T follicular helper cell (primary cell): ENCODE measurements at places on chromosomes 11 and 22.

GRCh38 chr11:43067681-43068080 lies 244.1 kb upstream of the API5 start:
- no peak for DNase-seq

GRCh38 chr11:108961095-108961494 lies 296.2 kb downstream of the DDX10 start:
- DNase-seq: no peak

- no peak for DNase-seq
Measured at GRCh38 chr22:44386386-44387035, 73.8 kb upstream of the SHISAL1 start.

DNA sequence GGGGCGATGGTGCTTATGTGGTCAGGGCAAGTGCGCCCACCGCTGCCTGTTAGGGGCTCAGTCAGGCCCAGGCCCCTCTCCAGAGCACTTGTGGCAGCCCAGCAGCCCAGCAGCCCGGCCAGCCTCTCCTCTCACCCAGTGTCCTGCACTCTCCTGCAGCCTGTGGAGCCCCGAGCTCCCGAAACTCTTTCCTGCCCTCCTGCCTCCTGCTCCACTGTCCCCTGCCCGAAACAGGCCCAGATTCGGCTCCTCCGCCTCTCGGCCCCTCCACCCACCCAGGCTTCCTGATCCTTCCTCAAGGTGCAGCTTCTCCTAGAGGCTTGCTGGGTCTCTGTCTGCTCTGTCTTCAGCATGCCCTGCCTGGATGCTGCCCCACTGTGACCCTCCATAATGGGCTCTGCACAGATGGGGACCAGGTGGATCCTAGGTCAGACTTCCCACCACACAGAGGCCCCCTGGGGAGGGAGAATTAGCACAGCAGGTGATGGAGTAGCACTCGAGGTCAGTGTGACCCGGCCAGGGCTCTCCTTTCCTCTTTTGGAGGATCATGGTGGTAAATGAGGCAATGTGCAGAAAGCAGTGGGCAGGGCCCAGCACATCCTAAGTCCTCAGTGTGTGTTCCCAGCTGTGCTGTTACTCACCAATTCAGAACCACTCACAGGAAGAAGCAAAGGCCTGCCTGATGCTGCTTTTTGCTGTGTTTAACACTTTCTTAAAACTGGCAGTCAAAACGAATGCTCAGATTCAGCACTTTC lies 18.6 kb upstream of the NAP1L4 start:
- no peak for DNase-seq

GRCh38 chr11:61429346-61429690 lies 457 bp downstream of the CPSF7 start:
- DNase-seq: peak; percentile 62

GRCh38 chr11:3849297-3849874 lies 6.1 kb upstream of the STIM1 start:
- peak; percentile 42 for DNase-seq

DNA sequence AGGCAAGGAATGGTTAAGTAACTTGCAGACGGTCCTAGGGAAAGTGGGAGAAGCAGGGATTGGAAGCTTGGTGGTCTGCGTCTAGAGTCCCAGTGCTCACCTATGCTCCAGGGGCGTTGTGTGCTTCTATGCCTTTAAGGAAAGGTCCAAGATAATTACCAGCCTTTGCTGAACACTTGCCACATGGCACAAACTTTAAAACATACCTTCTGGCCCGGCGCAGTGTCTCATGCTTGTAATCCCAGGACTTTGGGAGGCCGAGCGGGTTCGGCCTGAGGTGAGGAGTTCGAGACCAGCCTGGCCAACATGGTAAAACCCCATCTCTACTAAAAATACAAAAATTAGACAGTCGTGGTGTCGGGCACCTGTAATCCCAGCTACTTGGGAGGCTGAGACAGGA lies 2.3 kb downstream of the POLDIP3 start:
- no peak for DNase-seq

- DNase-seq: no peak
Measured at GRCh38 chr22:40462195-40462984, 92.0 kb downstream of the SGSM3 start.

- DNase-seq: no peak
Measured at GRCh38 chr11:2929950-2930703, 907 bp upstream of the PHLDA2 start.

DNA sequence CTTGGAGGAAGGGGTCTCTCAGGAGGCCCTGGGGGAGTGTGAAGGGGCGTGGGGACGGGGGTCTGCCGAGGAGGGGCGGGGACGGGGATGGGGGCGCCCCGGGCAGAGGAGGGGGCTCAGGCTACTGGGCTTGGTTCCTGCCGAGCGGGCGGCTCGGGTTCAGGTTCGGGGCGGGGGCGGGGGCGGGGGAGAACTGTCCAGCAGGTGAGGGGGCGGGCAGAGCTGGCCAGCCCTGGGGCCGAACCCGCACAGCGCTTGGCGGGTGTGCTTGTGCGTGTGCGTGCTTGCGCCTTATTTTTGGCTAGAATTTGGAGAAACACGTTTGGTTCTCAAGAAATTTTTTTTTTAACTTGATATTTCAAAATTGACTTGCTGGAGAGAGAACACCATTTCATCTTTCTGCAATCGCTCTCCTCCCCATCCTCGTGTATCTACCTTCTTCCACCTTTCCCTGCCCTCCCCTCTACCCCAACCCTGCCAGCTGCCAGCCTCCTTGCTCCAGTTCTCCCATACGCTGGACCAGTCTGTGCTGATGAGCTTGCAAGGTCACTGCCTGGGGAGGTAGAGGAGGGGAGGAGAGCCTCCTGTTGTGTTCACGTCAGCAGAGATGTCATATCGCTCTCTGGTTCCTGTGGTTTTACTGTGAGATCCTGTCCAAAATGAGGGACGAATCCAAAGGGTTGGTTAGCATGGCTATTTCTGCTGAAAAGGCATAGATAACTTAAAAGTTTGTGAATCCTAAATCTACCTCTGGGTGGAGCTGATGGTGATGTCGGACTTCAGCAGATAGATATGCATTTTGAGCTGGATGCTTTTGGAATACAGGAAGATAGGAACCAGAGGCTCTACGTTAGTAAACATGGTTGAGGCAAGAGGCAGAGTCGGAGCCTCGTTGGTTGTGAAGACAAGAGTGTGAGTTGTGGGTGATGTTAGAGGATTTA lies 668 bp downstream of the MADD start:
- no peak for DNase-seq

DNA sequence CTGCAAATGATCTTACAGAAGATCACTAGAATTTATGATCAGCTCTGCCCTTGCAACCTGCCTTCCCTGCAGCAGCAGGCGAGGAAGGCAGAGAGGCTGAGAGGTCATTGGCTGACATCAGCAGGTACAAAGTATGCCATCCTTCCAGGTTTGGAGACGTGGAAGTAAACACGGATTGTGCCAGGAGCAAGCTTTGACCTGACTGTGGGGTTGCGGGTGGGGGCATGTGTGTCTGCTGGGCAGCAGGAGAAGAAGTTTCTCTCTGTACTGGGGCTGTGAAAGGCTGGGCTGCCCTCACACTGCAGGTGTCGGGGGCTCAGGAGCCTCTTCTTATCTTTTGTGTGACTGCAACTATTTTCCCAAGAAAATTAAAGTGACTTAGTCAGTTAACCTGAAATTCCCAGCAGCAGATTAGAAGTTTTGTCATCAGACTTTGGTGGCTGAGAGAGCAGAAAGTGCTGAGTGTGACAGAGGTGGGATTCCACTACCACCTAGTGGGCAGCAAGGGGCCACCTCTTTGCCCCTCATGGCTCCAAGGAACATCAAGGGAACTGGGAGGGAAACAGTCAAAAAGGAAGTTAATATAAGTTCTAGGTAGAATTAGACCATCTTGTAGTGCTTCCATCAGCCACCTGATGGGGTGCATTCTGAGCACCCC lies 565.9 kb downstream of the ETS1 start:
- DNase-seq: no peak

DNA sequence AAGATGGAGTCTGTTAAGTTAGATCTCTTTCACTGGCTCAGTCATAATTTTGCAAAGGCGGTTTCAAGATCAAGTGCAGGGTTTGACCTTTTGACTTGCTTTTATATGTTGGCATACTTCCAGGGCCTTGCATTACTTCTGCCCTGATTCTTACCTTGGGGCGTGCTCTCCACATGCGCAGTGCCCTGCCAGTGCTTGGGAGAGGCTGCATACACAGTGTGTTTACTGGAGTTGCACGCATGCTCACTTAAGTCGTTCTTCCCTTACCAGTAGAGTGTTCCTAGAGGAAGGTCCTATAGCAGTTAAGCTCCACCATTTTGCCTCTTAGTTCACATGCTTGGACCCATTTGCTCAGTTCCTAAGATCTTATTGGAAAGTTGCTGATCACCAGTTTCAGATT lies 21.0 kb upstream of the TMEM123 start:
- no peak for DNase-seq

DNA sequence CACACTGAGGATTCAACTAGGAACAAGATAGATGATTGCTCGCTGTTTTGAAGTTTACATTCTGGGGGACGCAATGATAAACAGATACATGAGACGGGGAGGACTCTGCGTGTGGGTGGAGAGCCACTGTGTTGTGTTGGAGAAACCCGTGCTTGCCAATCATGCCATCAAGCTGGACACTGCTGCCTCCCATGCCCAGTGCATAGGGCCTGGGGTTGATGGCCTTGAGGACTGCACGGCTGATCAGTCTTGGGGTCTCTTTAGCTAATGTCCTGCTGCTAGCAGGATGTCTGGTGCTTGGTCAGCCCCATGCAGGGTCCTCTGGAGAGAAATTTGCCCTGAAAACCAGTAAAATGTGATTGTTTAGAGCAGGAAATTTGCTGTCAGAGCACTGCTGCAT lies 221.2 kb upstream of the B3GAT1 start:
- DNase-seq: no peak

DNA sequence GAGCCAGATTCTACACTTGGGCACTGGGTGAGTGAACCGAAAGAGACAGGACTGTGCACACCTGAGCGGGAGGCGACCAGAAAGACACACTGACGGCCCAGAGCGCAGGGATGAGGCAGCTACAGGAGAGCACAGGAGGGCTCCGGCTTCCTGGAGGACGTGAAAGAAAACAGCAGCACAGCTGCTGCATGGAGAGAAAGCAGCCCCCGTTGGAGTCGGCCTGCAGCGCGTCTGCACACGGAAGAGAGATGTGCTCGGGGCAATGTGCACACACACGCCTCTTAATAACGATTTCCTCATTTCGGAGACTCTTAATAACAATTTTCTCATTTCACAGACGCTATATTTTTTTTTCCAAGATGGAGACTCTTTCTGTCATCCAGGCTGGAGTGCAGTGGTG lies 160.4 kb downstream of the CTTN start:
- DNase-seq: no peak

GRCh38 chr11:102168481-102168880 lies 58.2 kb downstream of the YAP1 start:
- DNase-seq: no peak

- DNase-seq: no peak
Measured at GRCh38 chr22:44538518-44539315, 40.7 kb upstream of the RTL6 start.

- DNase-seq: no peak
Measured at GRCh38 chr11:65280646-65281045, 18.9 kb downstream of the POLA2 start.

DNA sequence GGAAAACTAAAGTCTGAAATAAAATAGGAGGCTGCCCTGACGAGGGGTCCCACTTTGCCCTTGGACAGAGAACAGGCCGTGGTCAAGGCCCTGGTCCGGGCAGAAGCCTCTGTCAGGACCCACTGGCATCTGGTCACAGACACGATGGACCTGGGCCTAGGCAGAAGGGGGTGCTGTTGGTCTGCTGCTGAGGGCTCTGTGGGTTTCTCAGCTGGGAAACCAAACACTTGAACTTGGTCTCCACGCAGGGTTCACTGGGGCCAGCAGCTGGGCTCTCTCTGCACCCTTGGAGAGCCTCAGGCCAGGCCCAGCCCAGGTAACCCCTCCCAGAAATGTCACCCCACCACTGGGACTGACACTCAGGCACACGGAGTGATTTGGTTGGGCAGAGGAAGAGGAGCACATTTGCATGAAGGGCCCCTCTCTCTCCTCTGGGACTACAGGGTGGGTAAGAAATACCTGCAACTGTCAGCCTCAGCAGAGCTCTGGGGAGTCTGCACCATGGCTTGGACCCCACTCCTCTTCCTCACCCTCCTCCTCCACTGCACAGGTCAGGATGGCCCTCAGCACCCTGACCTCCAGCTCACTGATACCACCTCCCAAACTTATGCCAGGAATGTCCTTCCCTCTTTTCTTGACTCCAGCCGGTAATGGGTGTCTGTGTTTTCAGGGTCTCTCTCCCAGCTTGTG lies 48.1 kb upstream of the TOP3B start:
- no peak for DNase-seq

DNA sequence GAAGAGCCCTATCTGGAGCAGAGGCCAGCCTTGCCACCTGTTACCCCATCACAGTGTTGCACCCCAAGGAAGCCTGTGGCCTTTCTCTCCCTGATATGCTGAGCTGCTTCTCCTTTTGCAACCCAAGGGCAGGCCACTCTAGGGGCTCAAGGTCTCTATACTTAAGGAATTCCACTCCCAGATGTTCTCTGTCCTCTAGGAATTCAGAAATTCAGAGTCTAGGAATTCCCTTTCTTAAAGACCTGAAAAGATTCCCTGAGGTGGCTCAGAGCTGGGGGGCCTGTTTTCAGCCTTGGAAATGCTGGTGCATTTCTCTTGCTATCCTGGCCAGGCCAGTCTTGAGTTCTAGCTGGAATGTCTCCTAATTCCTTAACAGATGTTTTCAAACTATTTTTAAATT lies 68.0 kb upstream of the OLFML1 start:
- DNase-seq: no peak

DNA sequence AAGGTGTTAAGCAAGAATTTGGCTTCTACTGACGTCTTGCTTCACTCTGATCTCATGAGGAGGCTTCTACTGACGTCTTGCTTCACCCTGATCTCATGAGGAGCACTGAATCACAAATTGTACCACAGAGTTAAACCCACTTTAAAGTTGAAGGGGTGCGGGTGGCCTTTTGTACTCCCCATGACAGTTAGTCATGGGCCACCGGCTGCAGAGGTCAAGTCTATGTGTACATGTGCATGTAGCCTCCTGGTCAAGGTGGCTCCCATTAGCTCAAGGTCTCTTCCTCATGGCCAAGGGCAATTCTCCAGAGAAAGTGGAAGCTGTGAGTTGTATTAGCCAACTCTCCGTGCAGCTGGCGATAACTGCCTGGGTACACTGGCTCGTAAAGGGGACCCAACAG lies 23.1 kb upstream of the FZD4 start:
- DNase-seq: no peak

DNA sequence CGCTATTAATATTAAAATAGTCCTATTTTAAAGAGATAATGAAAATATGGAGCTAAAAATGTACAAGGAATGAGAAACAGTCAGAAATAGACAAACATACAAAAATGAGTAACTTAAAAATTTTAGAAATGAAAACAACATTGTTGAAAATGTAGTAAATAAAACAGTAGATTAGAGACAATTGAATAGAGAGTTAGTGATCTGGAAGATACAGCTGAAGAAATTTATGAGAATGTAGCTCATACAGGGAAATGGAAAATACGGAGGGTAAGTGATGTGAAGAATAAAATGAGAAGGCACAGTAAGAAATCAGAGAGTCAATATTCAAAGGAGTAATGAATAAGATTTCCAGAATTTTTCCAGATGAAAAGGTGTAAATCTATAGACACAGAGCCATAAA lies 424.8 kb downstream of the SOX6 start:
- DNase-seq: no peak

GRCh38 chr11:38138972-38139371 lies 1540.9 kb upstream of the RAG2 start:
- DNase-seq: no peak

GRCh38 chr11:70075836-70076235 lies 2.3 kb upstream of the ANO1 start:
- DNase-seq: no peak
